Peyer's patch (tissue), 4 donors: ENCODE measurements at places on chromosomes 3 and 15. TPM values are rescaled to one million over a fixed set of nuclear protein-coding genes. Genes with fewer than 3 reads are reported as not detected.

Gene SAMD7
- not detected for total RNA-seq

DNA sequence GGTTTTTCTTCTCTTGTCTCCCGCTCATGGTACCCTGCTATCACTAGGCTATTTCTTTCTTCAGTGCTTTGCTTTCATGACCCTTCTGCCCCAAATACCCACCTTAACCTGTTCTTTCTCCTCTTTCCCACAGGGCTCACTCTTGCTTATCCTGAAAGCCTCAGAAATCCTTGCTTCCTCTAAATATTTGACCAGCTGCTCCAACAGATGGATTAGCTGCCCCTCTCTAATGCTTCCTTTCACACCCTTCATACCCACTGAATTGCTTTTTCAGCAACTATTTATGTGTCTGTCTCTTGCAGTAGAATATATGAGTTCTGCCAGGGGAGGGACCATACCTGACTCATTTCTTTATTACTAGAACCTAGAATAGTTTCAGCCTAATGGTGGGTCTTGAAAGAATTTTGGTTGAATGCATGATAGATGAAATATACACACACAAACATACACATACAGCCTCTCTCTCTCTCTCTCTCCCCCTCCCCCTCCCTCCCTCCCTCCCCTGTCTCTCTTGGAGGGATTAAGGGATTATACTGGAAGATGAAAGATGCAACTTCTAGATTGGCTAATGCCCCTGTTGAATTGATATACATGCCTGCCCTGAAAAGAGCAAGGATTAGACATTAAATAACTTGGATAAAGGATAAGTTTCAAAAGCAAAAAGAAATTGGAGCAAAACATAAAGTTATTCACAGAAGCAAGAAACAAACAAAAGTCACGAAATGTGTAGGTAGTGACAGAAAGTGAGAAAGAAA is 95.0 kb upstream of the GADL1 start:
- DNase-seq, result no peak

DNA sequence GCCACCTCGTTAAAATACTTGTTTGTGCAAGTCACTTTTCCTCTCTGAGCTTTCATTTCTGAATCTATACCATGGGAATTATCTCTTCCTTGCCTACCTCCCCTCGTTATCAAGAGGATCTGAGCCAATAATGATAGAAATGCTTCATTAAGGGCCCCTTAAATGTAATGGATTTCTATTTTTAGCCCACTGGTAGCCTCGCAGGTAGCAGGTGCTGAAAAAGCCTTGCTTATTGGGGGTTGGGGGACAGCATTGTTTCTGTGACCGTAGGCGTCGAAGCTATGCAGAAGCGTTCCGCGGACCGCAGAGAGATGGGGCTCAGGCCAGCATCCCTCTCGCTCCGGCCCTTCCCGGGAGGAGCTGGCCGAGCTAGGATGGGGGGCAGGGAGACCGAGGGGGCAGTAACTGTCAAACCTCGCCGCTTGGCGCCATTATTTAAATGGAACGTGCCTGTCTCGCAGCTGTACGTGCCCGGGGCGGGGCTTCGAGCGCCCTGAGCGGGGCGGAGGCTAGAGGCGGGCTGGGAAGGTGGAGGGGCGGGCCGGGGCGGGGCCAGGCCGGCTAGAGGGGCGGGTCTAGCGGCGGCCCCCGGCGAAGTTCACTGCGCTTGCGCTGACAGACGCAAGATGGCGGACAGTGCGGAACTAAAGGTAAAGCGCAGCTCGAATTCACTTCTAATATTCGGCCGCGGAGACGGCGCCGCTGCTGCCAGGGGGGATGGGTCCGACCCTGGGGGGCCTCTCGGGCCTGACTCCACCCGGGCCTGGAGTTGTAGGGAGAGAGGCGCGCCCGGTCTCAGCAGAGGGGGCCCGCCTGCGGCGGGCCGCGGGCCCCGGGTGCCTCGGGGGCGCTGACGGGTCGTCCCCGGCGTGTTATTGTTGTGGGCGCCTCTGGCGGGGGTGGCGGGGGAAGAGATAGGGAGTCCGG is at the start of gene PIAS1:
PIAS1 (plus strand) TSS at position 615 of the 927 bp plus-strand sequence; CDS start at position 627, 12 bp downstream.
- peak; percentile 97 for DNase-seq

- no peak for DNase-seq
These were observed 13.2 kb downstream of the ADAMTS9 start for GRCh38 chr3:64674591-64675076.

Gene OR5K2
- total RNA-seq, result not detected

Gene CTXN2
- total RNA-seq, result not detected

DNA sequence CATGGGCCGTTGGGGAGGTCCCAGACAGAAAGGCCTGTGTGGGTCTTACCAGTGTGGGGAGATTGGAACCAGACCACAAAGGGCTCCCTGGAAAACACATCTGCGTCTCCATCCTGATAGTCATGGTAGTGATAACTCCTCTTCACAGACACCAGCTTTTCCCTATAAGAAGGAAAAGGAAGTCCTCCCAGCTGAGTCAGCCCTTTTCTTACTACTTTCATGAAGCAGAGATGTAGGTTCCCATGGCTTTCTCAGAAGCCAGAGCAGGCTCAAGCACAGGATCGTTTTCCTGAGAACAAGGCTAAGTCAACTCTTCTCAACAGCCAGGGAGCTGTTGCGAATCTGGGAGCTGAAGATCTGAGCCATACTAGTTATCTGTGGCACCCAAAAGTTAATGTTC is 6.1 kb downstream of the DNASE1L3 start:
- DNase-seq, result no peak

DNA sequence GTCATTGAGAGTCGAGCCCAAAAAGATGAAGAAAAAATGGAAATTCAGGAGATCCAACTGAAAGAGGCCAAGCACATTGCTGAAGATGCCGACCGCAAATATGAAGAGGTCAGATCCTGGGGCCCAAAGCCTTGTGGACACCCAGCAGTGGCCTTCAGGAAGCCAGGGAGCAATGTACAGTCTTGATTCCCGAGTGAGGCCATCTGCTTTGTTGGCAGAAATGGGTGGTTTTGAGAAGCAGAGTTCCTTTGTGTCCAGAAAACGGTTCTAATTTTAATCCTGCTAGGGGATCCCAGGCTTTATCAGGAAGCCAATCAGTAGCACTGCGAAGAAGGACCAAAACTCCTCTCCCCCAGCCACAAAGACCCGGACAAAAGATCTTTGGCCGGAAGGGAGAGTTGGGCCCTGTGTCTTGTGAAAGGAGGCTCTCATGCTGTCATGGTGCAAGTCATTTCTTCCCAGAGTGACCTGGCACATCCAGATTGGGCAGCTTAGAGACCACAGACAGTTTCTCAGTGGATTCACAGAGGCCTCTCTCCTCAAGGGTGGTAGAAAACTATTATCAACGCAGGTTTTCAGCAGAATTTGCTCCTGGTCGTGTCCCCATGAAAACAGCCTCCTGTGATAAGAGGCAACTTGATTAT is 17.1 kb downstream of the TPM1 start:
- DNase-seq, result no peak

DNA sequence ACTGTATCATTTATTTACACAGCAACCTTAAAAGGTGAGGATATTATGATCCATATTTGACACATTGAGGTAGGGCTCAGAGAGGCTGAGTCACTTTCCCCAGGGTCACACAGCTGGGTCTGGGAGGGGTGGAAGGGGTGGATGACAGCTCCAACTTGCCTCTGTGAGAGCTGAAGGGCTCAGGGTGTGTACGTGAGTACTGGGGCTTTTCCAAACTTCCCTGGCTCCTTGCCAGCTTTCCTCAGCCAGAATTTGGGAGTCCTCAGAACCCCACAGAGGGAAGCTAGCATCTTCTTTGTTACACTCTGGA is 58.3 kb upstream of the SLC6A11 start:
- DNase-seq, result no peak

GRCh38 chr3:18483226-18483625 is 58.1 kb upstream of the SATB1 start:
- DNase-seq, result no peak

DNA sequence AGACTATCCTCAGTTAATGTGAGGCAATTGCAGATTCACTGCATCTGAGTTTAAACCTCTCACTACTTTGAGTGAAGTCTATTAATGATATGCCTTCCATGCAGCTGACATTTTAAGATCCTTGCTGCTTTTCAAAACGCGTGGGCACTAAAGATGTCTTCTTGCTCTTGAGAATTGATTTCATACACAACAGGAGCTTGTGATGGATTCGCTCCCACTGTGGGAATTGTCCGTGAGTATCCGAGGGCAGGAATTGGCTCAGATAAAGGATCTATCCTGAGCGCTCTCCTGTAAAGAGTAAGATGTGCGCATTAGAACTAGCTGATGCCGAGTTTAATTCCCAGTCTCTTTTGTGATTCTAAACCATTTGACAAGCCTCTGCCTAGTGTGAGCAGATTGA is 167.9 kb downstream of the ROBO2 start:
- no peak for DNase-seq

Gene CFAP161
- total RNA-seq, result 6.6 TPM

GRCh38 chr3:194485468-194485880 is 1.3 kb downstream of the ATP13A3 start:
- DNase-seq, result no peak

GRCh38 chr3:185713015-185713414 is 111.8 kb downstream of the IGF2BP2 start:
- no peak for DNase-seq

Gene NR1D2
- total RNA-seq, result 23.8 TPM

GRCh38 chr15:86317384-86317740 is 237.7 kb downstream of the AGBL1 start:
- DNase-seq, result no peak

DNA sequence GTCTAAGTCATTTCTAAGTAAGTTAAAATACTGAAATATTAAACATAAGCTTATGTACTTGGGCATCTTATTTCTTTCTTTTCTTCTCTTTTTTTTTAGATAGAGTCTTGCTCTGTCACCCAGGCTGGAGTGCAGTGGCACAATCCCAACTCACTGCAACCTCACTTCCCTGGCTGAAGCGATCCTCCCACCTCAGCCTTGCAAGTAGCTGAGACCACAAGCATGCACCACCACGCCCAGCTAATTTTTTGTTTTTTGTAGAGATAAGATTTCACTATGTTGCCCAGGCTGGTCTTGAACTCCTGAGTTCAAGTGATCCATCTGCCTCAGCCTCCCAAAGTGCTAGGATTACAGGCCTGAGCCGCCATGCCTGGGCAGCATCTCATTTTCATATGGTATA is 16.0 kb upstream of the ZNF710 start:
- no peak for DNase-seq

- no peak for DNase-seq
These were observed 18.4 kb downstream of the C3orf70 start for GRCh38 chr3:185134509-185134908.

- no peak for DNase-seq
These were observed 116.9 kb downstream of the CD47 start for GRCh38 chr3:107973961-107974360.

DNA sequence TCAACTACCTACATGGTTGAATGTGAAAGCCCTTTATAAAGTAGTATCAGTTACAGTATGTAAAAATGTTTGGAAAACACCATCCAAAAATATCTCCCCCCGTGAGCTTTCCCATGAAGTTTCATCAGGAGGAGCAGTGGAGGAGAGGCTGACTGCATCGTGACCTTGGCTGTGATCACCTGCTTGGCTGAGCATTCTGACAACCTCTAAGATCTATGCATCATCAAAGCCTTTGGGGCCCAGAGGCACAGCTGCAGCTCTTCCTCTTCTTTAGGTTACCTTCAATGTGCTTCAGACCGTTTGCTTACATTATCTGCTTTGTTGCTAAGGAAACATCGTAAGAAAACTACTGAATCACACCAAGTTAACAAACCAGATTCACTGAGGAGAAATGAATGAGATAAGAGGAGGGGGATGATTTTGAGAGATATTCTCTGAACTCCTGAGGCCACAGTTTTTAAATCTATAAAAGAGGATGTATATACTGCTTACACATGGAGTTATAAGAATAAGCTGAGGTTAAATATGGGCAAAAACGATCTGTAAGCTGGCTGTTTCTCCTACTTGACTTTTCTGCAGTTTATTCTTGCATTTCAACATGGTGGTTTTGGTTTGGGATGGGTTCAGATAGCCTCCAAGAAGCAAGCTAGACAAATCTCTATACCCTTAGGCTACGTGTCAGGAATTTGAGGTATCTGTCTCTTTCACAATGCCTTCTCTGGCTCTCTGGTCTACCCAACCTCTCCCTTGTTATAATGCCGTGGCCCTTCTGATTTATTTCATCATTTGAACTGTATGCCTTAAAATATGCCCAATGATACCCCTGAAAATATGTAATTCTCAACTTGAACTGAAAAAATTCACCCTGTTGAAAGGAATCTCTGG is 4.0 kb downstream of the GCSAM start:
- DNase-seq, result peak; percentile 65

Gene ITGB5
- total RNA-seq, result 128 TPM

DNA sequence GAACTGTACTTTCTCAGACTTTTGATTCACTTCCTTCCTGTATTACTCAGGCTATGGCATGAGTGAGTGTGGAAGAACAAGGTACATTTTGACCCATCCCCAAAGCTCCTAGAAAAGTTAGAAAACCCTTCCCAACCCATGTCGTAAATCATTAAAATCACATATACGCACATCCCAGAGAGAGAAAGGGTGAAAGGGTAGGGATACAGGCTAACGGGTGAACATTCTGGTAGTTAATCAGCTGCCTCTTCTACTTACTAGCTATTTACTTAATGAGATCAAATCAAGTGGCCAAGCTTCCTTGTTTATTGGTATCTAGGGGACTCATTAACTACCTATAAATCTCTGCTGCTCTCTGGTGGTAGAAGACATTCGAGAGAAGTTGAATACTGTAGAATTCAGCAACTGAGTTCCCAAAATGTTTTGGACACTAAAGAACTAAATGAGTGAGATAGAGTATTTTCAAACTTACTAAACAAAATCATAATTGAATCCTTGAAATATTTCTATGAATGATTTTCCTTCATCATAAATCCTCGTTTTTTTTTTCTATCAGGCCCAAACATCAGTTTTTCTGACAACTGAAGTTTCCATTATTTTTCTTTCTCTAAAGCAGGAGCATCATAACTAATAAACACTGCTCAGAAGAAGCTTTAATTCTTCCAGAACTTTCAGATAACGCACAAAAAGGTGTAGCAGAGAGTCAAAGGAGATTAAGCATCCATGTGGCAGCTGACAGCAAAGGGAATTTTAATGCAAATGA is 124.2 kb downstream of the IMPG2 start:
- no peak for DNase-seq

GRCh38 chr3:172298247-172298646 is 150.0 kb downstream of the GHSR start:
- DNase-seq, result no peak

DNA sequence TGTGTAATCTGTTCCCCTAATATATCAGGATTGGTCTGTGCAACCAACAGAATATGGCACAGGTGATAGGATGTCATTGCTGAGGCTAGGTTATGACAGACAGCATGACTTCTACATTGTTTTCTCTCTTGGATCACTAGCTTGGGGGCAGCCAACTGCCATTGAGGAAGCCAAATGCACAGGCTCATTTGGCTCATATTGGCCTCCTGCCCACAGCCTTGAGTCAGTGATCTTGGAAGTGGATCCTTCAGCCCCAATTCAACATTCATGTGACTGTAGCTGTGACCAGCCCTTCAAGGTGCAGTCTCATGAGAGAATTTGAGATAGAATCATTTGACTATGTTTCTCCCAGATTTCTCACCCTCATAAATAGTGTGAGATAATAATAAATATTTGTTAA is 675.6 kb downstream of the GRM7 start:
- DNase-seq, result no peak

- DNase-seq, result no peak
These were observed 104.5 kb downstream of the TFG start for GRCh38 chr3:100813828-100814227.

- no peak for DNase-seq
These were observed 163.7 kb downstream of the MEIS2 start for GRCh38 chr15:36936613-36937012.
